ENCODE measurements at places on chromosomes 12 and 14.

- DNase-seq = no peak
Observed at GRCh38 chr12:96218989-96219678, 25.0 kb downstream of the ELK3 start.

DNA sequence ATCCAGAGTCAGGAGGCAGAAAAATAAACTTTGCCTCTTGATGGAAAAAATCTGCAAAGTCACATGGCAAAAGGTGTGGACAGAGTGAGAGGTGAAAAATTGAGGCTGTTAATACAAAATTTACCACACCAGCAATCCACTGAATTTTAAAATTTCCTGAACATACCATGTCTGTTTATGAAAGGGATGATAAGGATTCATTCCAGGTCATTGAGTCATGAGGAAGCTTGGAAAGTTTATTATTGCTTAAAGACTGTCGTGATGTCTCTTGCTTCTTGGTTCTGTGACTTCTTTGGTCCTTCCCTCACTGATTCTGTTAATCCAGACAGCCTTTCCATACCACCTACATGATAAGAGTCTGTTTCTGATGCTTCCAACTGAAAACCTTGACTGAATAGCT lies 73.2 kb downstream of the TTC6 start:
- peak; percentile 7 for DNase-seq

- DNase-seq = no peak
Observed at GRCh38 chr14:102578821-102579220, 13.6 kb upstream of the RCOR1 start.

DNA sequence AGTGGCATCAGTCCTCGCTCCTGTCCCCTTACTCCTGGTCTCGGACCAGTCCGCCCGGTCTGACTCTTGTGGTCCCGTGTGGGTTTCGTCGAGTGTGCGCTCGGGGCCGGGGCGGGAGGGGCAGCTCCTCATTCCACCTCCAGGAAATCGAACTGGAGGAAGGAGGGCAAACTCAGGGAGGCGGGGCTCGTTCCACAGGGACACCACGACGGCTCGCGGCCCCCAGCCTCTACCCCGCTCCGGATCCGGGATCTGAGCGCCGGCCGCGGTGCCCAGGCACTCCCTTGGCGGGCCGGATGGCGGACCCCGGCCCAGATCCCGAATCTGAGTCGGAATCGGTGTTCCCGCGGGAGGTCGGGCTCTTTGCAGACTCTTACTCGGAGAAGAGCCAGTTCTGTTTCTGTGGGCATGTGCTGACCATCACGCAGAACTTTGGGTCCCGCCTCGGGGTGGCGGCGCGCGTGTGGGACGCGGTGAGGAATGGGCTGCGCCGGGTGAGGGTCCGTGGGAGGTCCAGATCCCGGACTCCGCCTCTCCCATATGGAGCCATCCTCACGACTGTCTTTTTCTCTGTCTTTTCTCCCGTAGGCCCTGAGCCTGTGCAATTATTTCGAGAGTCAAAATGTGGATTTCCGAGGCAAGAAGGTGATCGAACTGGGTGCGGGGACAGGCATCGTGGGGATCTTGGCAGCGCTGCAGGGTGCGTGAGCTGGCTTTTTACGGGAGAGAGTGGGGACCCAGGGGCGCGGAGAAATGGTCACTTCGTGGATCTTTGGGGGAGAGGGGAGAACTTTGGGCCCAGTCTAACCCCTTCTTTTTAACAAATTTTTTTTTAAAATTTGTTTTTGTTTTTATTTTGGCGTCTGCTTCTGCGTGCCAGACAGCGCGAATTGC lies at the start of gene EEF1AKMT3:
EEF1AKMT3 (plus strand) TSS at position 186 of the 894 bp plus-strand sequence; CDS start at position 297, 111 bp downstream.
- DNase-seq = no peak

- no peak for DNase-seq
Observed at GRCh38 chr12:124637581-124637981, 70.2 kb upstream of the NCOR2 start.

- DNase-seq = peak; percentile 18
Observed at GRCh38 chr12:15044471-15044870, 71.6 kb downstream of the PDE6H start.

DNA sequence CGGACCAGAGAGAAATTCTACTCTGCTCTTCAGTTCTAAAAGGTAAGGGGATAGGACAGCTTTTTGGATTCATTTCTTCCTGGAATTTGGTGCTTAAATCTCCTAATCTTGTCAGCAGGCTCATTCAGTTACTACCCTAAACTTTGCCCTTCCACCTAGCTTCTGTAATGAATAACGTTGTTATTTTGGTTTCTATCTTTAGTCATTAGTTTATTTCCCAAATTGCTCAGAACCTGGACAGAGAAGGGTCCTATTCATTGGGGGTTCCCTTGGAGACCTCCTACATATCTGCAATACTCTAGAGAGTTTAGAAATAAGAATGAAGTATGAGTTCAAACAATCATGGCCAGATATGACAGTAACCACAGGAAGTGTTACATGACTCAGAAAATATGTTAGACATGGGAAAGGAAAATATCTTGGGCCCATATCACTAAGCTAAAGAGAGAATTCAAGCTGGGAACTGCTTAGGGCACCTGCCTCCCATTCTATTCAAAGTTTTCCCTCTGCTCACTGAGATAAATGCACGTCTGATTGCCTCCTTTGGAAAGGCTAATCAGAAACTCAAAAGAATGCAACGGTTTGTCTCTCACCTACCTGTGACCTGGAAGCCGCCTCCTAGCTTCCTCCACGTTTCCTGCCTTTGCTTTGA lies 87.9 kb downstream of the GAS2L3 start:
- DNase-seq = no peak

GRCh38 chr14:101585211-101585610 lies 23.9 kb downstream of the DIO3 start:
- DNase-seq = no peak

DNA sequence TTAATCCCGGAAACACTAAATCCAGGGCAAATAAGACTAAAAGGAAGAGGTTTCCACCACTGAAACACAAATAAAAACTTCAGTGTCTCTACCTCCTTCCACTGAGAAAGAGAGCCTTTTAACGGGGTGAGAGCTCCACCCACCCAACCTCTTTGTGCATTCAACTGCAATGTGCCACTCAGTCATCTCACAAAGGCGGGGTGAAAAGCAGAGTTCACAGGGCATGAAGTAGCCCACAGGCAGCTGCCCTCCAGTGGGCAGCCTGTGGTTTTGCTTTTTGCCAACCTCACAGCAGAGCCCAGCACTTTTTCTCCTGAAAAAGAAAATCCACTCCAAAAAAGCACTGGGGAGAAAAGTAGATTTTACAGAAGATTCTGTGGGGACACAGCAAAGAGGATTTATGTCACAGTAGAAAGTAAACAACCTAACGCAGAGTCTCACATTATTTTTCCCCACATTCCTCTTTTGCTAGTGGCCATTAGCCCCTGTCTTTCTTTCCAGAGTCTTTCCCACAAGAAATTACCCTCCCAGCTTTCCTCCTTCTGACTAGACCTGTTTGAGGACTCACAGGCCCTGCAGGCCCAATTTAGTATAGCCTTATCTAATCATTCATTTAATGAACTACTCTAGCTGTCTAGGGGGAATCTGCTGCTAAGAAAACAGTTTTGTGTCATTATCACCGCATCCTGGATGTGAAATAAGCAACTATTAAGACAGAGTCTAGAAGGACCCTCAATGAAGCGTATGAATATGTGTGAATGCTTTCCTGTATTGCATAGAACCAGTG lies 753.8 kb upstream of the FOXG1 start:
- DNase-seq = no peak

GRCh38 chr14:53751650-53752049 lies 205.0 kb downstream of the BMP4 start:
- no peak for DNase-seq

DNA sequence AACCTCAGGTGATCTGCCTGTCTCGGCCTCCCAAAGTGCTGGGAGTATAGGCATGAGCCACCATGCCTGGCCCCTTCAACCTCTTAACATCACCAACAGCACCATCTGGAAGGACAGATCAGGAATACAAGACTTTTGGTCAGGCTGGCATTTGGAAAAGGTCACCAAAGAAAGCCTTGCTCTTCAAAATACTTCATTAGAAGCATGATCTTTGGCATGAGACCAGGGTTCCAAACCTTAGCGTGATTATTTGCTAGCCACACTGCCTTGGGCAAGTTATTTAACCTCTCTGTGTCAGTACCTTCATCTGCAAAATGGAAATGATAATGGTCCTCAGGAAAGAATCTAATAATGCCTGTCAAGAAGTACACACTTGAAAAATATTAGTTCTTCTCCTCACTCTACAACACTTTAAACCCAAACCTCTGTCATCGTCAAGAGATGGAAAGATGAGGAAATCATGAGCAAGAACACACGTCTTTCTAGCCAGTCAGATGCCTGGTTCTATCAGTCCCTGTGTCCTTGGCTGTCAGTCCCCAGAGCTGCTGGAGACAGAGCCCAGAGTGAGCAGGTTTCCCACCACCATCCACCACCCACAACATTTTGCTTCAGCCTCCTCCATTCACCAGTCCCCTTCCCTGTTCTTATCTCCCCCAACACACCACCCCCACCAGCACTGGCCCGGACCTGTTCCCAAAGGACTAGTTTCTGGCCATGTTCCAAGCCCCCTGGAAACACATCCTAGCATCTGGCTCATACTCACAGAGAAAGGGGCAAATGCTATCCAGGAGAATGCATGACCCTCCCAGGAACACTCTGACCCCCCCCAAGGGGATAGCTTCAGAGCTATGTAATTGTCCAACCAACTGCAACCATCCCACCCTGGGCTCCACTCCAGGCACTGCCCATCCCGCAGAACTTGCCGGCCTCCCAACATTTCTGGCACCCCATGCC lies 2.0 kb downstream of the ADCY6 start:
- DNase-seq = no peak

DNA sequence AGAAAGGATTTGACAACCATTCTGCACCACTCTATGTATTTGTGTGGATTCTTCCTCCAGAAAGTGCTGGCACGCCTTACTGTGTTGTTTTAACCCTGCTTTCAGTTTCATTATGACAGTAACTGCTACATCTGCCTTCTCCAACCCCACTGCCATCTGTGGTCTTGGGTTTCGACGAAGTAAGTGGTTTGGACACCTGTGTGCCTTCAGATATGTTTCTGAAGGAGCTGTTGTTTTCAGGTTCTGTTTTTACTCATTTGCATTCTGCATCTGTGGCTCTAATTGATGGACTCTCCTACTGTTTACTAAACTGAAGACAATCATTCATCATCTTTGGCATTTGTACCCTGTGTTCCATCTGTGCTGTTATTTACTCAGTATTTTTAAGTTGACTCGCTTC lies 4.1 kb downstream of the TSHR start:
- no peak for DNase-seq

DNA sequence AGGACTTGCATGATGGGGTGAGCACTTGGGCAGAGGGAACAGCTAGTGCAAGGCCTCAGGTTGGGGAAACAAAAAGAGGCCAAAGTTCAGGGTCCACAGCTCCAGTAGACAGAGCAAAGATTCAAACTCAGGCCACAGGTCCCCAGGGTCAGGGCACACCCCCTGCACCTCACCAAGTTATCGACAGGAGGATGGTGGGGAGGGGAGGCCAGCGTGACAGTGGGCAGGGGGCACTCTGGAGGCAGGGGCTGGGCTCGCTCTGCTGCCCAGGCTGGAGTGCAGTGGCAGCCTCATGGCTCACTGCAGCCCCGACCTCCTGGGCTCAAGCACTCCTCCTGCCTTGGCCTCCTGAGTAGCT lies 32.4 kb upstream of the ULK1 start:
- DNase-seq = no peak

DNA sequence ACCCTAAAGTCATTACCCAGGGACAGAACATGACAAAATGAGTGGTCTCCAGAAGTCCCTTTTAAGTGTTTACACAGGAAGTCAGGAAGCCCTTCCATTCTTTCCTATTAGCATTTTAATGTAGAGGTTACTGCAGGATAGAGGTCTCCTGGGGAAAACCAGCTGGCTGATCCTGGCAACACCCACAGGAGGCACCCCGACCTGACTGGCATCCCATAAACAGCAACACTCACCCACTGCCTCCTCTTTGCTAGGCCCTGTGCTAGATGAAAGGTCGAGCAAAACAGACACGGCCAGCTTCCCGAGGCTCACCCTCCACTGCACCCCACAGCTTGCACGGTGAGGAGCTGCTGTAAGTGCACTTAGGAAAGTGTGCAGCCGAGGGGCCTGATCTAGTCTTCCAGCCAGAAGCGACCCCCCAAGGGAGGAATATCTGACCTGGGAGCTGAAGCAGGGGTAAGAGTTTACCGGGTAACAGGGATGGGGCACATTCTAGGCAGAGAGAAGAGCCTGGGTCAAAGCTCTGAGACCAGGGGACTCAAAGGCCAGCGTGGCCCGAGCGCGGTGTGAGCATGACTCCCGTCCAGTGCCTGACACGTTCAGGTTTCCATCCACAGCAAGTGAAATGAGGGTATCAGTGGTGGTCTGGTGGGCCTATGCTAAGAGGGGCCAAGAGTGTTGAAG lies 9.0 kb downstream of the DAZAP2 start:
- DNase-seq = no peak

DNA sequence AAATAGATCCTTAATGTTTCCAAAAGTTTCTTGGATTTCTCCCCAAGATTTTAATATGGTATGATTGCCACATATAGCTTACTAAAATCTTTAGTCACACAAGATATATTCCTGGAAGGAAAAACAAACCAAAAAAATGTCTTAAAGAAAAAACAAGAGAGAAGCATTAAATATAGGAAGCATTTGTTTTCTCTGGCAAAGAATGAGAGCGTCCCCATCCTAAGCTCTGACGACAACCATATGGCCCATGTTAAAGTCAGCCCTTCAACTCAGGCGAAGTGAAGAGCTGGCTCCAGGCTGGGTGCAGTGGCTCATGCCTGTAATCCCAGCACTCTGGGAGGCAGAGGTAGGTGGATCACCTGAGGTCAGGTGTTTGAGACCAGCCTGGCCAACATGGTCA lies 35.6 kb downstream of the GCH1 start:
- peak; percentile 17 for DNase-seq

DNA sequence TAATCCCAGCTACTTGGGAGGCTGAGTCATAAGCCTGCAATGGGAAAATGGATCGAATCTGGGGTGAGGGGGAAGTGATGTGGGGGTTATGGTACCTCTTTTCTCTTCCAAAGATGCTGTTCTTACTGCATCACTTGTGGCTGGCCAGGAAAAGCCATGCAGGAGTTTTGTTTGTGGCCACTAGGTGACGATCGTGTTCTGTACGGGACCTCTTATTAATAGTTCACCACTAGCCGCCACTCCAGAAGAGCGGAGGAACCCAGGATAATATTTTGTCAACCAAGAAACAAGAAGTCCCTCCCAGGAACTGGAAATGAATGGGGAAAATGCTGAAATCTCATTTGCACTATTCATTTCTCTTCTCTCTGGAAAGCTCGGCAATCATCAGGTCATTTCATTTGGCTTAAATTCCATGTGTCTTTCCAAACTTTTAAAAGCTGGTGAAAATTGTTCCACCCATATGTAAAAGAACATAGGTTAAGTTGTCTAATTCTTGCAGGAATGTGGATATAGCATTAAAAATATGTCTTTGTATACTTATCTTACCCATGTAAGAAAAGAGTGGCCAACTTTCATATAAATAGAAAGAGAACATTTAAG lies 8.9 kb downstream of the GPR65 start:
- DNase-seq = no peak

GRCh38 chr14:93959239-93960107 lies 16.9 kb downstream of the ASB2 start:
- peak; percentile 50 for DNase-seq
